GM04503 (cell line): ENCODE measurements at places on chromosomes 16 and 17.

- no peak for DNase-seq
These were observed 16.3 kb upstream of the MYO15B start for GRCh38 chr17:75571197-75571884.

DNA sequence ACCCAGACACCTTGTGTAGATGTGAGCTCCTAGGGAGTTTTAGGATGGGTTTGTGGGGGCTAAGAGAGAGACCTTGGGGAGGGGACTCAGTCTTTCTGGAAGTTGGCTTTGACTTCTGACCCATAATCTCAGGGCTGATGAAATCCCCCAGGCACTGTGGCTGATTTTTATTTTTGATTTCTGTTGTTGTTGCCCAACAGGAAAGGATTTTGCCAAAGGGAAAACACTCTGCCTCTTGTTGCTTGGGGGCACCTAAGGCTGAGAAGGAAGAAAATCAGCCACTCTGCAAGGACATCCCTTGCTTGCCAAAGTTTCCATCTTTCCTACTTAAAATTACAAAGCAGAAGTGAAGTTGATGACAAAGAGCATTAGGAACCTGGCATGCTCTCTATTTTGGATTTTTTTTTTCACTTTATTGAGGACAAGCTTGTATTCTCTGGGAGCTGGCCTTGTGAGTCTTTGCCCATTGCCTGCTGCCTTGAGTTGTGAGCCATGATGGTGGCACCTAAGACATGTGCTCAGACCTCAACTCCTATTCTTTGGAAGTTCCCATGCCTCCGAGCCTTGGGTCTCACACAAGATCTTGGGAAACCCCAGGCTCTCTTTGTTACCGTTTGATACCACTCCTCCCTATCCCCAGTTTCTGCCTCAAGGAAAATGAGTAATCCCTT is 3.2 kb upstream of the C1QTNF1 start:
- no peak for DNase-seq

DNA sequence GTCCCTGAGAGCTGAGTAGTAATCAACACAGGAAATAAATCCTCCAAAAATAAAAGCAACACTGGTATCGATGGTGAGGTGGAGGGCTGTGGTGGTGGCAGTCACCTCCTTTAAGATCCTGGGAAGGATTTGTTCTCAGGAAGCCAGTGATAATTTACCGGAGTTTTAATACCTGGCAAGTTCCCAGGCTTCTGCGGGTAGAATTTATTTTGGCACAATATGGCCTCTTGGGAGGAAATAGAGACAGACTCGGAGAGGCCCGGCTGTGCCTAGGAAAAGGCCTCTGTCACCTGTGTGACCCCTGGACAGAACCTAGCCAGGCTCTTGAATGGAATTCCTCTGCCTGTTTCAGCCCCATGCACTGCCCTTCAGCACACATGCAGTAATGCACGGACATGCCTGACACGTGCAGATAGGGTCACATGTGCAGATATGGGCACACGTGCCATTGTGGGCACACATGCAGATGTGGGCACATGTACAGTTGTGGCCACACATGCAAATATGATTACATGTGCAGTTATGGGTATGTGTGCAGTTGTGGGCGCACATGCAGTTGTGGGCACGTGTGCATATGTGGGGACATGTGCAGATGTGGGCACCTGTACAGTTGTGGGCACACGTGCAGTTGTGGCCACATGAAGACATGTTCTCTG is 33.5 kb downstream of the MGAT5B start:
- DNase-seq: no peak

DNA sequence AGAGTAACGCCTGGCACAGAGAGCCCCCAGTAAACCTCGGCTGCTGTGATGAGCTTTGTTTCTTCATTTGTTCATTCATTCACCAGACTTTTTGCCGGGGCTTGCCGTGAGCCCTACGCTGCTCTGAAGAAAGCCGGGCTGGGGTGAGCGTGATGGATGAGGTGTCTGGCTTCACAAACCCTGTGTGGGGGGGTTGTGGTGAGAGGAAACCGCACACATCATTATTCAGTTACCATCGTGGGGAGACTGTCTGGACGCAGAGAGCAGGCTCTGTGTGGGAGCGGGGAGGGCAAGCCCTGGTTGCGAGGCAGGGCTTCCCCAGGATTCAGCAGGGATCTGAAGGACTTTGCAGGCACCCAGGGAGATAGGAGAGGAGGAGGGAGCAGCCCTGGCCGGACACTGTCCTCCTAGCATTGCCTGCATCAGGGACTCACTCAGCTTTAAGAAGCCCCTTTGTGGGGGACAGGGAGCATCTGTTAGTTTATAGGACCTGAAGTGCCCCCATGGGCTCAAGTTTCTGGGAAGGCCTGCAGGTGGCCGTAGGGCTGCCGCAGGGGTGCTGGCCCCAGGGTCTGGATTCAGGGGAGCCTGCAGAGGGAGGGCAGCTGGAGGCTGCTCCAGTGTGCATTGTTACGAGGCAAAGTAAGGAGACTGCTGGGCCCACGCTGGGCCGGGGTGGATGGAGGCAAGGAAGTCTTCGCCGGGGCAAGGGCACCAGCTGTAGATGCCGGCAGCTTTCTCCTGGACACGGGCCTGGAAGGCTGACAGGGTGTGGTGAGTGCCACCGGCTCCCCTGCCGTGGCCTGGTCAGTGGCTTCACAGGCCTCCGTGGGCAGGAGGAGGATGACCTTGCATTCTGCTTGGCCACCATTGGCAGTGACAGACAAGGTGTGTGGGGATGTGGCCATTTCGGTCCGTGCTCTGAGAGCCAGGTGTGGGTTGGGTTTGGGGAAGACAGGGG is 334.5 kb downstream of the SEC14L1 start:
- peak; percentile 68 for DNase-seq

GRCh38 chr16:78980825-78981224 is 619.7 kb downstream of the MAF start:
- DNase-seq: no peak

DNA sequence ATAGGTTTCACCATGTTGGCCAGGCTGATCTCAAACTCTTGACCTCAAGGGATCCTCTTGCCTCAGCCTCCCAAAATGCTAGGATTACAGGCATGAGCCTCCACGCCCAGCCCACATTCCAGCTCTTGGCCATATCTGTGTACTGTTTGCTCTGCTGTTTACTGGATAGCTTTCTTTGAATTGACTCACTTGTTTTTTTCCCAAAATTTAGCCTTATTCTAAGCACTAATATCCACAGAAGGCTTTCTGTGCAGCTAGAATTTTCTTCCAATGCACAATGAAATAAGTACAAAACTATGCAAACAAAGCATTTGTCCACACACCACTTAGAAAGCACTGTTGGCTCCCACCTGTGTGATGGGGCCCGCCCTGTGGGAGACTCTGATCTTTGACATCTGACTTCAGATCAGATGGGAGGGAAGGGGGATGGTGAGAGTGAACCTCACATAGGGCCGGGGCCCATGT is 72.2 kb downstream of the CLEC16A start:
- no peak for DNase-seq

DNA sequence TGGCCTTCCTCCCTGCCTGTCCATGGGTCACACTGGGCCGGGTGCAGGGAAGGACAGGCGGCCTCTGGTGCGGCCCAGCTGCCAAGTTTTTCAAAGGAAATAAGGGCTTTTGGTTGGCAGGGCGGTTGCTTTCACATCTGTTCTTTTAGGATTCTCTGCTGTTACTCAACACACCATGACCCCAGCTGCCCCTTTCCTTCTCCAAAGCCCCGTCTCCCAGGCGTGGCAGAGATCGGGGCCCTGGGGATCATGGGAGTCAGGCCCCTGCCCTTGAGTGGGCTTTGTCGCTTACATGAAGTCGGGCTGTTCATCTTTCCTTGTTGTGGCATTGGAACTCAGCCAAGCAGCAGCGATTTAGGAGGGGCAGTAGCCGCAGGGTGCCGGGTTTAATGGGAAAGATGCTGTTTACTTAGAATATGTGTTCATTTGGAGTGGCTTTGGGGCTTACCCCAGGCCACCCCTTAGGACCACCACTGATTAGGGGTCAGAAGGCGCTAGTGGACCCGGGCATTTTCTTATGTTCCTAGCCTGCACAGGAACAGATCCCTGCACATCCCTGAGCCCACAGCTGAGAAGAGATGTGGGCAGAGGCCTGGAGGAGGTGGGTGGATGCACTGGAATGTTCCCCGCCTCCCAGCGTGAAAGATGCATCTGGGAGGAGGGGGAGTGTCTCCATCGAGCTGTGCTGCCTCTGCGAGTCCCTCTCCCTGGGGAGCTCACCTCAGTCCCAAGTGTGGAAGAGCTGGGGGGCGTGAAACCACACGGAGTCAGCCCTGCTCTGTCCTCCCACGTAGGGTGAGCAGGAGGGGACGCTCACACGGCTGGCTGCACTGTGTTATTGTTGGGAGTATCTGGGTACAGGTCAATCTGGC is 6.8 kb upstream of the ADCY7 start:
- DNase-seq: peak; percentile 31

- DNase-seq: no peak
These were observed 21.0 kb upstream of the ZNF750 start for GRCh38 chr17:82860606-82861392.

GRCh38 chr17:73782641-73783381 is 138.6 kb upstream of the SDK2 start:
- no peak for DNase-seq

- DNase-seq: no peak
These were observed 9.6 kb upstream of the CES1 start for GRCh38 chr16:55842369-55843104.
